DMS153 (cell line): ENCODE measurements at places on chromosomes 5 and 9.

GRCh38 chr9:16031971-16032370 is 479.1 kb downstream of the CCDC171 start:
- no peak for DNase-seq

DNA sequence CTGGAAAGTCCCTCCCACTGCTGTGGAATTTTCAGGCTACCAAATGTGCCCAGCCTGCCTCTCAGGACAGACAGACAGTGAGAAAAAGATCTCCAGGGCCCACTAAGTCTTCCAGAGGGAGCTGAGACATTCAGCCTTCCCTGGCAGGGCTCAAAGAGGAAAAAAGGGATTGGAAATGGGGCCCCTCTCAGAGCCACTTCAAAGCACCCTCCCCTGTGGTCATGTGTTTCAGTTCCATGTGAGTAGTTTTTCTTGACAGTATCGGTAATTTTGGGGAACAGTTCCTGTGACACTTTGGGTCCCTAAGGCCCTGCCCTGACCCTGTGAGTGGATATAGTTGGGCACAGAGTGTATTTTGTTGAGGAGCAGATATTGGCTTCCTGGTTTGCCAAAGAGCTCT is 25.0 kb downstream of the LARP1 start:
- DNase-seq, result no peak

DNA sequence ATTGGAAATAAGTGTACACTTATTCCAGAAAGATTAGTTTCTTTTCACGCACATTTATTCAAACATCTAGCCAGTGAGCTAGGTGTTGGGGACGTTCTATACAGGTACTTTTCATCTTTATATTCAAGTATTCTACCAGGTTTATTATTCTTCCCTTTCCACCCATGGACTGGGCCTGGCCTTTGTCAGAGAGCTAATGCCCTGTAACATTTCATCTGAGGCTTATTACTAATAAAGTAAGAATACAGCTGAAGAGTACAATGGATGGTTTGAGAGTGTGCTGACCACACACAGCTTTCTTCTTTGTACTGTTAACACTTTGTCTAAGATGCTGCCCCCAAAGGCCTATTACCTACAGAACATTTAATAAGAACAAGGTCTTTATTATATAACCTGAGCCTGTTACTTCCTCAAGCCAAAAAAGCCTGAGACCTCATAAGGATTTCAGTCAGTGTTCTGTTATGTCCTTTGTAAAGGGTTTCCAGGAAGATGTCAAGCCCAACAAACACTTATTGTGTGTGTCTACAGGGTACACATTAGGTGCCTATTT is 93.5 kb downstream of the ZNF608 start:
- DNase-seq, result no peak

DNA sequence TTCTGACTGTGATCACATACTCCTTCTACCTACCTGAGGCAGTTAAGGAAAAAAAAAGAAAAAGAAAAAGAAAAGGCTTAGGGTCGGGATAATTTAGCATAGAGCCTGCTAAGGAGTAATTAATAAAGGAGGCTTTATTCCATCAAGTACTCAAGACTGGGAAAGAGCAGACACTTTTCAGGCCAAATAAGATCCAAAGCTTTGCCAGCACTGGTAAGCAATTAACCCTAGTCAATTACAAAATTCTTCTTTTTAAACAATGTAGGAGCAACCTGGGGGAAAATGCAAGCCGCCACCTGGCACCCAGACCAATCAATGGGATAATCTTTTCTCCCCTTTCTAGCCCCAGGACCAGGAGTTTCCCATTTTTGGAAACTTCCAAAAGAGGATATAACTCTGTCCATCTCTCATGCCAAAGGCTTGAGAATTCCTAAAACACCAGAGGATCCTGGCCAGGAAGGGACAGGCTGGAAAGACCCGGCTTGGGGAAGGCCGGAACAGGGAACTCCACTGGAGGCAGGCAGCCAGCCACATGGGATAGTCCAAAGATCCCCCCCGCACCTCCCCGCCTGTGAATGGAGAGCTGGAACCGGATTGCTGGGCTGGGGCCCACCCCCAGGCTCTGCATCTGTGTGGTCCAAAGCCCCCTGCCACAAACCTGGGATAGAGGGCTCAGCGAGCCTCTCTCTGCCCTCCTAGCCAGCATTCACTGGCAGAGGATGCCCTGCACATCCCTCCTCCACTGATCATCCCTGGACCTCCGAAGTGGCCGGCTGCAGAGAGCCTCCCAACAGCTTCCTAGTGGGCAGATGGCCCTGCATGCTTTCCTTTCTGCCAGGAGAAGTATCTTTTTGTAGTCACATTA is 117.8 kb downstream of the ZNF354C start:
- no peak for DNase-seq

- DNase-seq, result no peak
Measured at GRCh38 chr5:146107901-146108300, 2.5 kb upstream of the PLAC8L1 start.

GRCh38 chr5:120014535-120014934 is 385.2 kb downstream of the FAM170A start:
- no peak for DNase-seq

- DNase-seq, result no peak
Measured at GRCh38 chr5:140232731-140233130, 57.7 kb downstream of the CYSTM1 start.

DNA sequence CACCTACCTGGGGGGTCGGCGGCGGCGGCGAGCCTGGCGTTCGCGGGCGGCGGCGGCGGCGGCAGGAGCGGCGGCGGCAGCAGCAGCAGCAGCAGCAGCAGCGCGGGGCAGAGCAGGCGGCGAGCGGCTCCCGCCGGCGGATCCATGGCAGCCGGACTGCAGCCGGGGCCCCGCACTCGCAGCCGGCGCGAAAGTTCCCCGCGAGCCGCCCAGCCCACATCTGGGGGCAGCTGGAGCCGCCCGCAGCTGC is 153 bp downstream of the ADAMTS2 start:
- DNase-seq, result no peak

DNA sequence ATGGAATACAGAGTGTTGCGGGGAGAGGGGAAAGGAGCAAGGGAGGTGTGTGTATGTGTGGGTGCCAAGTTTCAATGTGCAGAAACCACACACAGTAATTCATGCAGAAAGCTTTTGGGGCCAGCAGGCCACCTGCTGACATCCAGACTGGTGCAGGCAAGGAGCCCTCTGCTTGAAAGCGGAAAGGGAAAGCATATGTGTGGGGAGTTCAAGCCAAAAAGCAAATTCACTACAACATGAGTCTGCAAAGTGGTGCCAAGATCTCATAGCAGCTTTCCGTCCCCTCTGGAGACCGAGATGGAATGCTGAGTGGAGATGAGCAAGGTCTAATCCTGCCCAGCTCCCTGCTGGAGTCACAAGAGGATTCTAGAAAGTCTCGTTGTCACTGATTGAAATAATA is 159.7 kb upstream of the VLDLR start:
- DNase-seq, result no peak

- DNase-seq, result no peak
Measured at GRCh38 chr5:179407191-179408175, 62.2 kb upstream of the ADAMTS2 start.

DNA sequence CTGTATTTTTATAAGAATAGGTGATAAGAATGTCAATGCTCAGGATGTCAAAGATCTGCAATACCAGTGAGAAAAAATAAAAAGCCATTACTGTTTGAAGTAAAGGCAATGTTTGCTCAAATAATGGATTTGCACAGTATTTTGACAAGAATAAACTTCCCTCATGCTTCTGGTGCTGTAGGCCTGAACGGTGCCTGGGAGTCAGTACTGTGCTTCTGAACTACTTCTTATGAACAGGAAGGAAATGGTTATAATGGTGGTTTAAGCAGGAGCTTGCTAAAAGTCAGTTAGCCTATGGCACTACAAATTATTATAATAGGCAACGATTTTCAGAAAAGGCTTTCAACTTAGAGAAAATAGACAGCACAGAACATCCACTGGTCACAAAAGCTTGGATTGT is 548.3 kb upstream of the CDH18 start:
- no peak for DNase-seq
